ENCODE measurements at places on chromosomes 16 and 17.

GRCh38 chr17:41738801-41739112 lies 4.3 kb upstream of the HAP1 start:
- no peak for DNase-seq

GRCh38 chr16:10188236-10188635 lies 6.0 kb upstream of the GRIN2A start:
- no peak for DNase-seq

- DNase-seq: peak; percentile 30
These were observed 81.0 kb downstream of the TMEM100 start for GRCh38 chr17:55641676-55642081.

- no peak for DNase-seq
These were observed 12.6 kb upstream of the CDR2 start for GRCh38 chr16:22386976-22387375.

- no peak for DNase-seq
These were observed 54.9 kb downstream of the RGS9 start for GRCh38 chr17:65191811-65192740.

DNA sequence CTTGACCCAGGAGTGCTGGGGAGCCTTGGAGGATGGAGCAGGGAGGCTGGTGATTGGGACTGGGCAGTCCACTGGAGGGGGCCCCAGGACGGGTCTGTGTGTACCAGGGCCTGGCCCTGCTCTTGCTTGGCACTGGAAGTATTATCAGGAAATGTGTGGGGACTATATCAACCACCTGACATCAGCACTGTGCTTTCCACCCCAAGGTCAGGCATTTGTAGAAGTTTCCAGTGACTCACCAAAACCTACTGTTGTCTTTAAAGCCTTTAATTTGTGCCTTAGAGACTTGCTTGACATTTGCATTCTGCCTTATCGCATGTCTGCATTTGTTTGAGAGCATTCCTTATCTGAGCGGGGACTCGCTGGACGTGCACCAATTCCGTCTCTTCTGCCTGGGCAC lies 323.1 kb downstream of the FOXL1 start:
- DNase-seq: no peak

DNA sequence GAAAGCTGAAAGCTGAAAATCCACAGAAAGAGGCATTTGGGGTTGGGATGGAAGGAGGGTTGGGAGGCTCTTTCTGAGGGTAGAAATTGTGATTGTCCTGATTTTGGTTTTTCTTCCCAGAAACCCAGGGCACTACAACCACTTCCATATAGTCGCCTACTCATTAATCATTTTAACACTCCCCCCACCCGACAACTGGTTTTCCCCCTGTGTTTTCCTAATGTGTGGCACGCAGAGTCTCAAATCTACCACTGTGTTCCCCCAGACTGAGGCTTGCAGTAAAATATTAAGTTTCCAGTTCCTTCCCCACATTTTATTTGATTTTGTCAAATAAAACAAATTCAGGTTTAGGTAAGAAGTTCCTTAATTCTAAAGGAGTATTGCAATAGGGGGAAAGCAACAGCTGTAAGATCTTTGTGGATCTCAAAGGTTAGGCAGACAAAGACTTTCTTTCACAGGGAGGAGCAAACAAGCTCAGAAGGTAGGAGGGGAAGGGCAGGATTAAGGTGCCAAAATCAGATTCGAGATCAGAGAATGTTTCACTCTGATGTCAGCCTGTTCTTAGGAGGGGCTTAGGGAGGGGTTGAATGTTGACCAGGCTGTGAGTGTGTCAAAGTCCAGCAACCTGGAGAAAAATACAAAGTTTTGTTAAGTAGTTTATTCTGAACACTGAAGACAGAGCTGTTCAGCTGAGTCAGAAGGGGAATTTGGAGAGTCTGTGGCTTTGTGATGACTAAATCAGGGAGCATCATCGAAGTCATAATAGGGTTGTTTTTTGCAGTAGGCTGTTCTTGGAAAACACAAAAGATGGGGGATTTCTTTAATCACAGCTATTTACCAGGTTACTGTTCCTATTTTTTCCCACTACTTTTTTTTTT lies 3.6 kb downstream of the ZNF267 start:
- DNase-seq: no peak

DNA sequence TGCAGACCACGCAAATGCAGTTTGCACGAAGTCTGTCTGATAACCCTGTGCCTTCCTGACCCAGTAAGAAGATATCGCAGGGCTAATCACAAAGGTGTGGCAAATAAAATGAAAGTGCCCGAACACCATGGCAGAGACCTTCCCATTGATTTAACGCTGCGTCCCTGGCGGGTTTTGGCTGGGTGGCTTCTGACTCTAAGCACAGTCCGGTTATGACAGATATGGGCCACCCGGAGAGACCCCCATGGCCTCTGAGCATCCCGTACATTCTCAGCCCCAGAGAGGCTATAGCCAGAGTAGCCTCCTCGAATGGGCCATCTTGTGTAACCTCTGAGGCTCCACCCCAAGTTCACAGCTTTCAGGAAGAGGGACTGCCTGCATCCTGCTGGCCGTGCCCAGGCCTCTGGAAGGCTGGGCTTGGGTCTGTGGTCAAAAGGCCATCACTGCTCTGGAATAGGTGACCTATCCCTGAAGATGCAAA lies 5.5 kb downstream of the FOXC2 start:
- no peak for DNase-seq

DNA sequence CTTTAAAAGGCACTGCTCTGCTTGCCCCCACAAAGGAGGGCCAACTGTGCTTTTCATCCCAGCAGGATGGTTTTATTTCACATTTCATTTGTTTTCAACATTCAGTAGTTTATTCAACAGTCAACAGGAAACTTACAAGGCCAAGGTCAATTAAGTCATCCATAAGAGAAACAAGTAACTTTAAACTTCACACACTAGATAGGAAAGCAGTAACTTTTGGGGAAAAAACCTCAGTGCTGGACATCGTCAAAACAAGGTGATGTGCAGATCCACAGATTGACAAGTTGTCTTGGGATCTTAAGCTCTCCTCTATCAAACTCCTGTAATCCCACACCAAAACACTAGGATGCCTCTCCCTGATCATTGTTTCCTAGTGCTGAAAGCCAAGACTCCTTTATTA lies 18.5 kb downstream of the NFE2L1 start:
- no peak for DNase-seq

DNA sequence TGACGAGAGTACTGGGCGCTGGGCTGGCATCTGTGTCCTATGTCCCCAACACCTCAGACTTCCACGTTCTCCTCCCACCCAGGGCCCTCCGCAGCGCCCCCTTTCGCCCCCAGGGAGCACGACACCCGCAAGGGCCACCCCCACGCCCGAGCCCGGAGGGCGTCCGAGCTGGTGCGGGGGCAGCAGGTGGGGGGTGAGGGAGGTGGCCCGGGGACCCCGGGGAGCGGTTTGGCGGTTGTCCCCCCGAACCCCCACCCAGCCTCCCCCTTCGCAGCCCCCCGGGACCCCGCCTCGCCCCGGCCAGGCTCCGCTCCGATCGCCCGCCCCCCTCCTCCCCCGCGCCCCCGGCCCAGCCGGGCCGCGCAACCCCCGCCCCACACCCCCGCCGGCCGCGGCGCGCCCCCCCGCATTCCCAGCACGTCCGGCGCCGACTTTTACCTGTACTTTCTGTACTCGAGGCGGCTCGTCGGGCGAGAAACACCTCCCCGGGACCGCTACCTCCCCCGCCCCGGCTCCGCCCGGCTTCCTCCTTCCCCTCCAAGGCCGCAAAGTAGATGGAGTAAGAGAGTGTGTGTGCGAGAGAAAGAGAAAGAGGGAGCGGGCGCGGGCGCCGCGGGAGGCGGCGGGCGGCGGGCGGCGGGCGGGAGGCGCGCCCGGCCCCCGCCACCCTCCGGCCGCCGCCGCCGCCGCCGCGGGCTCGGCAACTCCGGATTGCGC lies 901 bp downstream of the CDYL2 start:
- DNase-seq: peak; percentile 76

DNA sequence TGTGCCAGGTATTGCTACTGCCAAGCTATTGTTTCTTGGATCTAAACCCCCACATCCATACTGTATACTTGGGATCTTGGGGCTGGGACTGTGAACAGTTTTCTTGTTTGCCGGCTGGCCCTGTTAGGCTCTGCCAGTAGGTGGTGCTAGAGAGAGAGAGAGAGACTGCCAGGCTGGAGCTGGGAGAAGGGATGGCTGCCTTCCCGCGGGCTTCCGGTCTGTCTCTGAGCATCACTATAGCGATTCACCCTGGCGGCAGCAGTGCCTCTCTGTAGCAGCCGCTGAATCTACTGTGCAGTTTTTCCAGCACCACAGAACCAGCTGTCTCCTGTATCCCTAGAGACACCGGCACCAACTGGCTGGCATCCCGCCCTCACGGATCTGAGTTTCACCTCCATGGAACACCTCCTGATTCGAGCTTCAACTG lies 201.2 kb downstream of the UTP18 start:
- DNase-seq: peak; percentile 47

DNA sequence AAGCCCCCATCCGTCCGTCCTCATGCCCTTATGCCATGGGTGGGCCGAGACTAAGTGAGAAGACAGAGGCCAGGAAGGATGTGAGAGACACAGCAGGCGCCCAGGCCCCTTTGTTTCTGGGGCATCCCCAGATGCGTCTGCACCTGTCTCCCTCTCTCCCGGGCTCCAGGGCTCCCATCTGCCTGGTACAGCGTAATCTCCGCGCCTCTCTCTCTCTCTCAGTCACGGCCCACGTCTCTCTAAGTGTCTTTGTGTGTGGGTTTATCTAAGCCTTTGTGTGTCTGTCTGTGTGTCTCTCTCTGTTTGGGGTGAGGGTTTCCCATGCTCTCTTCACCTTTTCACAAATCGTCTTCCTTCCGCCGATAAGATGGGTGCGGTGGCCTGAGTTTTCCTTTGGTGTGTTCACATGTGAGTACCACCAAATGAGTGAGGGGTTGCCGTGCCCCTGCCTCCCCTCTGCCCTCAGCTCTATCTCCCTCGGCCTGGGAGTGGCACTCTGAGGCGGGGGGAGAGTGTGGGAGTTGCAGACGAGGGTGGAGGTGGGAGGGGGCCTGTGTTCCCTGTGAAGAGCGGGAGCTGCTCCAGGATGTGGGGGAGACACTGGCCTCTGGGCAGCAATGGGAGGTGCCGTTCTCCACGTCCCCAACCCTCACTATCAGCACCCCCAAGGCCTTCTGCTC lies 25.8 kb upstream of the ABCC3 start:
- DNase-seq: no peak

GRCh38 chr17:60231691-60232090 lies 81.9 kb downstream of the CA4 start:
- no peak for DNase-seq

- no peak for DNase-seq
These were observed 8.4 kb downstream of the KRT39 start for GRCh38 chr17:40958086-40958953.

DNA sequence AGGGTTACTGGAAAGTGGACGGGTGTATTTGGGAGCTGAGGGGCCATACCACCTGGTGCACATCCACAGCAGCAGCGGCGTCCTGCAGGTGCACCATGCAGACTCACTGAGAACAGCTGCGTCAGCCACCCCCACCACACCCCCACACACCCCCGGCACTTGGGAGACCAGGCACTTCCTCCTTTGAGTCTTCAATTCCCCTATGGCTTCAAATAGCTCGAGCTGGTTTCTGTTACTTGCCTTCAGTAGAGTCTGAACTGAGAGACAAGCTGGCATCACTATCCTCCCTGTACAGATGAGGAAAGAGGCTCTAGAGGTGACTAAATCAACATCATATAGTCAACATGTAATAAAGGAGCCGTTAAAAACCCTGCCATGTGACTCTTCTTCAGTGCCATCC lies 15.4 kb downstream of the CUEDC1 start:
- DNase-seq: peak; percentile 90

- no peak for DNase-seq
These were observed 102.8 kb downstream of the FOXL1 start for GRCh38 chr16:86681031-86681756.

DNA sequence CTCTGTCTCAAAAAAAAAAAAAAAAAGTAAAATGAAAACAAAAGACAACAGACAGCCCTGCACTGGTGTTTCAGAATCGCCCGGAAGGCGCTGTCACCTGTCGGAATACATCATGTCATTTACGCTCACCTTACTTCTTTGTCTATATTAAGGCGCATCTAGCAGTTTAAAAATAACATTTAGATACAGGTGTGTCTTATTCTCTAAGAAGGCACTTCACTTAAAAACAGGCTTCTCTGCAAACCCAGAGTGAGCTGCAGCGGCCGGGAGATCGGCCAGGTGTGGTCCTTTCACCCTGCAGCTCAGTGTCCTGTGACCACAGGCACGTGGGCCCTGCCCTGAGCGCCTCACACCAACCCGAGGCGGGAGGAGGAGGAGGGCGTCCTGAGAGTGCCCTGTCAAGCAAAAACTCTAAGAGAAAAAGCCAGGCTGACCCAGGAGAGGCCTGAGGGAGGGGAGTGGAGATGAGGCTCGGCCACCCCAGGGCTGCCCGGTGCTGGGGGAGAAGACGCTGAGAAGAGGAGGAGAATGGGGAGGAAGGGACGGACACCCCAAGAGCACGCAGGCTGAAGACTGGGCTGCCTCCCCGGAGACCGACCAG lies 3.3 kb upstream of the LMF1 start:
- no peak for DNase-seq

- no peak for DNase-seq
These were observed 35.6 kb downstream of the TPSG1 start for GRCh38 chr16:1189455-1189854.

- DNase-seq: no peak
These were observed 17.8 kb upstream of the NTN1 start for GRCh38 chr17:9003355-9004131.

- DNase-seq: no peak
These were observed 403.8 kb downstream of the SHISA9 start for GRCh38 chr16:13305019-13305755.

DNA sequence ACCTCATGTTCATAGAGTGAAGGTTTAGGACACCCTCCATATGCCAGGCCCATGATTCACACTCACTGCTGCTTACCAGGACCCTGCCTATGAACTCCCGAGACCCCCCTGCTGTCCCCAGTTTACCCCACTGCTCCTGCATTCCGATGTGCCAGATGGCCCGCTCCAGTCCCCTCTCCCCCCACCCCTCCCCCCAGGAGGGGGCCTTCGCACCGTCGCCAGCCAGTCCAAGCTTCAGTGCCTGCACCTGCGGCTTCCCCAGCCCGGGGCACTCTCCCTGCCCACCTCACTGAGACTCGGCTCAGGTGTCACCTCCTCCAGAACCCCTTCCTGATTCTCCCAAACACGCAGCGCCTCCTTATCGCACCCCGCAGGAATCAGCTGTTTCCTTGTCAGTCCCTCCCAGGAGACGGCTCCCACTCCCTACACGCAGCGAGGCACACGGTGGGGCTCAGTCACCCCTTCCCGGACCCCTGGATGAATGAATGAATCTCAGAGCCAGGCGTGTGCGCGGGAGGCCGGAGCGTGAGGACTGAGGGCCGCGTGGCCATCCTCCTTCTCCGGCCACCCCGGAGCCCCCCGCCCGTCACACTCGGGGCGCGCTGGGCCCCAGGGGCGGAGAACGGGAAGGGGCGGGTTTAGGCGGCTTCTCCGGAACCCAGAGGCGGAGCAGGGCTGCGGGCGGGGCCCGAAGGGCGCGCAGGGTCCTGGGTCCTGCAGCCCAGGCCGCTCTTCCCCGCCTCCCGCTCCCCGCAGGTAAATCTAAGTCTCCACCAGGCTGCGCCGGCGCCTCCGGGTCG lies 1.6 kb downstream of the MYO1C start:
- DNase-seq: peak; percentile 81

DNA sequence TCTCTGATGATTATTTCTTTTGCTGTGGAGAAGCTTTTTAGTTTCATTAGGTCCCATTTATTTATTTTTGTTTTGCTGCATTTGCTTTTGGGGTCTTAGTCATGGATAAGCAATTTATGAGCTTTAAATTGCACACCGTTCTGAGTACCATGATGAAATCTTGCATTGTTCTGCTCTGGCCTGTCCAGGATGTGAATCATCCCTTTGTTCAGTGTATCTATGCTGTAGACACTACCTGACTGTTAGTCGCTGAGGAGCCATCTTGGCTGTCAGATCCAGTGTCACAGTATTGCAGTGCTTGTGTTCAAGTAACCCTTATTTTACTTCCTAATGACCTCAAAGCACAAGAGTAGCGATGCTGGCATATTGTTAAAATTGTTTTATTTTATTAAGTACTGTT lies 218.0 kb upstream of the CNTNAP4 start:
- DNase-seq: no peak

All from germinal center (tissue), 1 donor.